ENCODE measurements at places on chromosomes 12 and 14. TPM values are rescaled to one million over a fixed set of nuclear protein-coding genes. Genes with fewer than 3 reads are reported as not detected.

Gene DBX2
- total RNA-seq, result not detected

DNA sequence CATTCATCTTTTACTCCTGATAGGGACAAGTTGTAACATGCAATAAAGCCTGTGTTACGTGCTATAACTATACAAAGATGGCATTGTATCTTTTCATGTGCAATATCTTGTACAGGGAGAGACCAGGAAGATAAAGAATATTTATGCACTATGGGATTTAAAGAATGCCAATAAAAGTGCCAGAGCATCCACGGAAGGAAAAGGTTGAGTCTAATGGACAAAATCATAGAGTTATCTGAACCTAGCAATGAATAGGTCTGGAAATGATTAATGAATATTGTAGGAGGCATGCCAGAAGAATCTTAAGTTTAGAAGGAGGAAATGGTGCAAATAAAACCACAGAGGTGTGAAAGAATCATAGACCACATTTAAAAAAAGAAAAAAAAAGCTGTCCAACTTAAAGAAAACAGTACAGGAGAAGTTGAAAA lies 263.9 kb downstream of the KCNC2 start:
- ATAC-seq, result no peak

Gene RNU4-1
- total RNA-seq, result 2,108 TPM

GRCh38 chr12:121001060-121001459 lies 15.2 kb downstream of the C12orf43 start:
- no peak for ATAC-seq

Gene KRT6B
- not detected for total RNA-seq

DNA sequence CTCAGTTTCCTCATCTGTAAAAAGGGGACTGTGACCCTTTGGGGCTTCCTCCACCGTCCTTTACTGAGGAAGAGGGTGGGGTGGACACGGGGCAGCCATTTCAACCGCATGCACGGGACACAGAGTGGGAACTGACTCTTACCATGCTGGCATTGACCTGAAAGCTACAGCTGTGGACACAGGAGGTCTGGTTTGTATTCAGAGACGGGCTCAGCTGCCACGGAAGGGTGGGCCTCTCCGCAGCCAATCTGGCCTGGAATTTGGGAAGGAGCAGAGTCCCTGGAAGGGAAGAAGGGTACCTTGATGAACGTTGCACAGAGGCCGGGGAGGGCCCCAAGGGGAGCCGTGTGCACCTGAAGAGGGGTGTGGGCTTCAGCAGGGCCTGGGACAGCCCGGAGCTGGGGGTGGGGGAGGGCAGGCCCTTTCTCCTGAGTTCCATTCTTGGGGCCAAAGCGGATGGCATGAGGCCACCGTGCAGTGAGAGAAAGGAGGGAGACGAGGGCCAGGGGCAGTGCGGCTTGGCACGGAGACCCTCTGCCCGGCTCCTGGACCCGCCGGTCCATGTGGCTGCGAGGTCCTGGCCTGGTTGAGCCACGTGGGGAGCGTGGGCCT lies 14.5 kb downstream of the TNFAIP2 start:
- no peak for ATAC-seq

Gene OR11G2
- not detected for total RNA-seq

Gene MANSC1
- total RNA-seq, result 0.63 TPM

Gene HOXC10
- not detected for total RNA-seq

Gene STYK1
- not detected for total RNA-seq

Gene RNASE11
- total RNA-seq, result not detected

GRCh38 chr14:57657487-57657886 lies 163.8 kb upstream of the CCDC198 start:
- ATAC-seq, result no peak

DNA sequence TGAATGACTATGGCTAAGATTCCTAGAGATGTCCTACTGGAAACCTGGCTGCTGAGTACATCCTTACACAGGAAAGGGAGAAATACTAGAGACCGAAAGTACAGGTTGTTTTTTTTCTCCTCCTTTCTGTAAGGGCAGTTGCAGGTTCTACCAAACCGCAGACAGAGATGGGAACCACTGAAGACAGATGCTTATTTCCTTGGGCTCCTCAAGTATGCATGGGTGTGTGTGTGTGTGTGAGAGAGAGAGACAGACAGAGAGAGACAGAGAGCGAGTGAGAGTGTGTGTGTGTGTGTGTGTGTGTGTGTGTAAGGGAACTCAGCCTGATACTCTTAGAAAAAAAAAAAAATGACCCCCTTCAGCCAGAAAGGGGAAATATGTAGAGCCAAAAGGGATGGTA lies 42.5 kb downstream of the MAP4K5 start:
- no peak for ATAC-seq

GRCh38 chr14:69574954-69575295 lies 254 bp upstream of the CCDC177 start:
- no peak for ATAC-seq

Gene OR6C70
- total RNA-seq, result not detected

Gene ADCY6
- not detected for total RNA-seq

GRCh38 chr12:54935235-54935951 lies 49.2 kb downstream of the TESPA1 start:
- ATAC-seq, result peak; percentile 86

Gene ZBTB39
- total RNA-seq, result 4.2 TPM

Gene KLRC3
- not detected for total RNA-seq

Gene SMCO2
- not detected for total RNA-seq

Gene MMP17
- total RNA-seq, result not detected

Gene GPR68
- 36.8 TPM for total RNA-seq

Gene KRT74
- total RNA-seq, result not detected

Gene RTL1
- not detected for total RNA-seq
